ENCODE measurements at places on chromosomes 13 and 19. TPM values are rescaled to one million over a fixed set of nuclear protein-coding genes. Genes with fewer than 3 reads are reported as not detected.

The AXL gene
- total RNA-seq, result 10.6 TPM

The CPB2 gene
- total RNA-seq, result not detected

The DLL3 gene
- total RNA-seq, result 16.8 TPM

The DAND5 gene
- total RNA-seq, result 0.18 TPM

The HCN2 gene
- total RNA-seq, result 7.3 TPM

The WIZ gene
- total RNA-seq, result 13.9 TPM

The POSTN gene
- 32.7 TPM for total RNA-seq

The LGALS14 gene
- total RNA-seq, result not detected

The RNASEH2A gene
- 13.6 TPM for total RNA-seq

The NLRP11 gene
- 0.27 TPM for total RNA-seq

The RFC3 gene
- 28.8 TPM for total RNA-seq

The CD22 gene
- not detected for total RNA-seq

The TMPRSS9 gene
- total RNA-seq, result 0.36 TPM

The ZNF439 gene
- total RNA-seq, result 43.2 TPM

The EFNA2 gene
- 5.8 TPM for total RNA-seq

The ZNF823 gene
- 23.0 TPM for total RNA-seq

The TEX26 gene
- total RNA-seq, result 1.3 TPM

The RNF17 gene
- total RNA-seq, result 0.09 TPM

The CEACAM3 gene
- not detected for total RNA-seq

The SHISA2 gene
- 12.6 TPM for total RNA-seq

The CCDC70 gene
- total RNA-seq, result not detected

The MYH14 gene
- total RNA-seq, result 2.6 TPM

The FGF22 gene
- not detected for total RNA-seq

The GAPDHS gene
- not detected for total RNA-seq

The LIM2 gene
- not detected for total RNA-seq

The SAFB2 gene
- total RNA-seq, result 65.1 TPM

The ZNF536 gene
- 77.1 TPM for total RNA-seq

The PSG11 gene
- total RNA-seq, result not detected

The ZNF468 gene
- 31.1 TPM for total RNA-seq

The SELENOW gene
- 151 TPM for total RNA-seq

The OR10H1 gene
- total RNA-seq, result not detected

The PROZ gene
- not detected for total RNA-seq

The GJA3 gene
- 0.27 TPM for total RNA-seq

The OLFM2 gene
- 56.6 TPM for total RNA-seq

The TNFRSF19 gene
- 31.3 TPM for total RNA-seq

The NAPA gene
- total RNA-seq, result 39.9 TPM

The JSRP1 gene
- total RNA-seq, result not detected

The CATSPERD gene
- total RNA-seq, result 0.27 TPM

The FXYD1 gene
- 1.5 TPM for total RNA-seq

The ADAMTS10 gene
- total RNA-seq, result 48.8 TPM

The RGL3 gene
- 0.18 TPM for total RNA-seq

The PRR36 gene
- 2.4 TPM for total RNA-seq

The NUP62 gene
- total RNA-seq, result 18.1 TPM

The RASGRP4 gene
- 0.36 TPM for total RNA-seq

The CERS4 gene
- total RNA-seq, result 35.4 TPM

The ITGBL1 gene
- 4.3 TPM for total RNA-seq

The C19orf85 gene
- total RNA-seq, result not detected

The RUBCNL gene
- 11.3 TPM for total RNA-seq

The FAAP24 gene
- 1.7 TPM for total RNA-seq

The TLE6 gene
- total RNA-seq, result 0.91 TPM

The ZNF571 gene
- total RNA-seq, result 12.6 TPM

The ZNF582 gene
- total RNA-seq, result 7.4 TPM

The TEX29 gene
- total RNA-seq, result 0.45 TPM

The C1QTNF9B gene
- not detected for total RNA-seq

The PLEKHA4 gene
- 1.5 TPM for total RNA-seq

The CYTH2 gene
- 49.7 TPM for total RNA-seq

Measured in cerebellum (tissue), 4 donors.